ENCODE measurements at places on chromosomes 7 and 10.

- peak; percentile 6 for DNase-seq
Measured at GRCh38 chr7:29113384-29114102, 32.8 kb downstream of the CPVL start.

DNA sequence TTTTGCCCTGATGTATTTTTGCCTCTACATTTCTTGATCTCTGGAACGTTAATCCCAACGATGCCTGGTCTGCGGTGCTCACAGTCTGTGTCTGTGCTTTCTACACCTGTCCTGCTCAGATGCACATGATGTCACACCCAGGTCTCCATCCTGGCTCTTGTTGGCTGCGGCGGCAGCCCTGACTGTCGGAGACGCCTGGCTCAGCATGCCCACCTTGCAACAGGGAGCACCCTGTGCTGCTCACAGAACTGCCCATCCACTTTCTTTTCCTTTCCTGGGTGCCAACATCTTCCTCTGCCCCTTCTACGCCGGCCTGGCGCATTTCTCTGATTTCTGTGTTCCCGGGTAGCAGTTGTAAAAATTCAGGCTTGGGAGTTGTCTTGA, 106.2 kb downstream of the CUX1 start:
- no peak for DNase-seq

DNA sequence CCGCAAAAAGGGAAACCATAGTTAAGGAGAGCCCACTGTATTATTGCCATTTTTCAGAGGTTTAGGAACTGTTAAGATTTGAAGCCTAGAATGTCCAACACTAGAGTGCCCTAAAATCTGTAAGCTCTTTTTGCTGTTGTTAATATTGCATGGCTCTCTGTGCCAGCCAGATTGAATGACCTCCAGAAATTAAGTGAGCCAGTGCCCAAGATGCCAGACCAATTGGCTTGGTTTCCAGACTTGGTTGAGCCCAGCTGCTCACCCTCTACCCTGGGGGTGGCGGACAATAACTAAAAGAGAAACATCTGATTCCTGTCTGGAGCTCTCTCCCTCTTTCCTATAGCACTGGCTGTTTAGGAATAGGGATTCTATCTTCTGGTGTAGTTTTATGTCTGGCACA, 340.1 kb downstream of the PHF14 start:
- DNase-seq, result no peak

DNA sequence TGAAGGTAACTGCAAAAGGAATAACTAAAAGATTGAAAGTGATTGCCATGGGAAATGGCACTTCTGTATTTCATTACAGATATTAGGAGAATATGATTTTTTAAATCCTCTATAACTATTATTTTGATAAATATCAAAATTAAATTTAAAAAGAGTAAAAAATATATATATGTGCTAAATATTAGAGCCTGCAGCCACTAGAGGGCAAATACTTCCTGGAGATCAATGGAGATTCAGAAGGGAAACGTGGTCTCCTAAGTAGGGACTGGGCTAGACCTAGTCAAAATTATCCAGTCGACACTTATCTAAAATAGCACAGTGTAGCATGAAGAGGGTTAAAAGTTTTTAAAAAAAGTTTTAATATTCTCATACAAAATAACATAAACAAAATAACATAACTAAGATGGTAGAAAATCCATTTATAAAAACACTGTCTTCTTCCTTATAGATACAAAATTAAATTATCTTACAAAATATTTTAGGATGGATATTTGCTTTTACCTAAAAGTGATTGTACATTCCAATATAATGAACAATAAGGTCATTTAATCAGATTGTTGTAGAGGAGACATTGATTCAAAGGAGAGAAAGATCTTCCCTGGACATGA, 434.3 kb downstream of the MDFIC start:
- no peak for DNase-seq

- no peak for DNase-seq
Measured at GRCh38 chr10:52897162-52897561, 124.6 kb upstream of the MBL2 start.

GRCh38 chr7:141409801-141410329, 141.3 kb upstream of the AGK start:
- DNase-seq, result no peak

DNA sequence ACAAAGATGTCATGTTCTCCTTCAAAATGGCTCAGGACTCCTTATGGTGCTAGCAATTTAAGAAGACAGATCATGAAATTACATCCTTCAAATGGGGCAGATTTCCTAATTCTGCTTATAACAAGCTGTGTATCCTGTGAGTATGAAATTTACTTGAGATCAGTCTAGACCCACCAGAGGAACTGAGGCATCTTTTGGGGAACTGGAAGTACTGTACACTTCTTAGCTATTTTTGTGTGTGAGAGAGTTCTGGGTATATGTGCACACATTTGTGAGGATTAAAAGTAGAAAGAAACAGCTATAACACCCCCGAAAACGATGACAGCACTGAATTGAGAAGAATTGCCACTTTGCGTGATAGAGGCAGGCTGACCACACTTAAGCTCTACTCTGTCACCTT, 187.0 kb upstream of the CCDC6 start:
- DNase-seq, result no peak

GRCh38 chr7:19009241-19009935, 108.0 kb downstream of the TWIST1 start:
- DNase-seq, result no peak

- peak; percentile 44 for DNase-seq
Measured at GRCh38 chr10:23702977-23703414, 264.1 kb downstream of the OTUD1 start.
